DMS153 (cell line): ENCODE measurements at places on chromosomes 11 and 22.
A peak's percentile ranks its signal among the peaks of the same experiment; 100 is the strongest.

GRCh38 chr11:26597899-26598298 is 25.8 kb upstream of the MUC15 start:
- no peak for DNase-seq

- peak; percentile 45 for DNase-seq
These were observed 673 bp downstream of the CDON start for GRCh38 chr11:126061707-126062678.

DNA sequence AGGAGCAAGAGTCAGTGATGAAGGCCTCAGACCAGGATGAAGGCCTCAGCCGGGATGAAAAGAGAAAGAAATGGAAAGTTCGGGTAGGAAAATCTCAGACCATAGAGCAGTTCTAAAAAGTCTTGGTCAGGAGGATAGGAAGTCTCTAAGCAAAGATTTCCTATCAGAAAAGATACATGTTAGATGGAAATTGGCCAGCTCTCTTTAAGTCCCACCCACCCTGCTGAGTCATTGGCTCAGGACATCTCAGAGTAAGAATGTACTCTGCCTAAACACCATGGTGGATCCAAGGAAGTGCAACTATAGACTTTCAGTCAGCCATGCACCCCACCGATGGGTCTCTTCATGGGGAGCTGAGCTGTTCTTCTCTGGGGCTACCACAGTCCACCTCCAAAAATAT is 4.4 kb downstream of the OR8B3 start:
- DNase-seq, result no peak

GRCh38 chr11:124760806-124761205 is 1.3 kb downstream of the ESAM start:
- DNase-seq, result no peak

DNA sequence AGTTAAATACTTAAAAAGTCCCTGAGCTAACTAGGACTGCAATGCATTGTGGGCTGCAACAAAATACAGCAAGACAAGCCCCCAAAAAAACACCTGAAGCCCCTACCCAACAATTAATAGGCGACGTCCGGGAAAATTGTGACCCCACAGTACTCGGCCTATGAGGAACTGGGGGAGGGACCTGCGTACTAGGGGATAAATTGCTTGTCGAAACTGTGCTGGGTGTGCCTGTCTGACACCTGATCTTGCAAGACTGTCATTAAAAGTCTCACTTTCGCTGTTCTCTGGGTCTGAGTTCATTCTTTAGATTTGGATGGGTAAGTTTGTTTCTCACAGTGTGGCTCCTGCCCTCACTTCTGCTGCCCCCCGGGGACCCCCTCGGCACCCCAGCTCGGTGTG is 15.2 kb downstream of the TANGO2 start:
- DNase-seq, result no peak

GRCh38 chr22:42091455-42091782 is 847 bp upstream of the NDUFA6 start:
- no peak for DNase-seq

DNA sequence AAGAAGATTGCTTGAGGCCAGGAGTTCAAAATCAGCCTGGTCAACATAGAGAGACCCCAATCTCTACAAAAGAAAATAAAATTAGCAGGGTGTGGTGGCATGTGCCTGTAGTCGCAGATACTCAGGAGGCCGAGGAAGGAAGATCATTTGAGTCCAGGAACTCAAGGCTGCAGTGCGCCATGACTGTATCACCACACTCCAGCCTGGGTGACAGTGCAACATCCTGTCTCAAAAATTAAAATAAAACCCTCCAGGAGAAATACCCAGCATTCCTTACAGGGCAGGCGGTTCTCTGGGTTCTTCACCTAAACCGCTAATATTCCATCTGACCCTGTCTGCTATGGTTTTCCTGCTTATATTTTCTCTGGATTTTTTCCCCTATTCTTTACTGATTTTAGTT is 13.5 kb downstream of the TCF20 start:
- DNase-seq, result no peak

- DNase-seq, result no peak
These were observed 10.7 kb downstream of the STIM1 start for GRCh38 chr11:3866206-3866605.

DNA sequence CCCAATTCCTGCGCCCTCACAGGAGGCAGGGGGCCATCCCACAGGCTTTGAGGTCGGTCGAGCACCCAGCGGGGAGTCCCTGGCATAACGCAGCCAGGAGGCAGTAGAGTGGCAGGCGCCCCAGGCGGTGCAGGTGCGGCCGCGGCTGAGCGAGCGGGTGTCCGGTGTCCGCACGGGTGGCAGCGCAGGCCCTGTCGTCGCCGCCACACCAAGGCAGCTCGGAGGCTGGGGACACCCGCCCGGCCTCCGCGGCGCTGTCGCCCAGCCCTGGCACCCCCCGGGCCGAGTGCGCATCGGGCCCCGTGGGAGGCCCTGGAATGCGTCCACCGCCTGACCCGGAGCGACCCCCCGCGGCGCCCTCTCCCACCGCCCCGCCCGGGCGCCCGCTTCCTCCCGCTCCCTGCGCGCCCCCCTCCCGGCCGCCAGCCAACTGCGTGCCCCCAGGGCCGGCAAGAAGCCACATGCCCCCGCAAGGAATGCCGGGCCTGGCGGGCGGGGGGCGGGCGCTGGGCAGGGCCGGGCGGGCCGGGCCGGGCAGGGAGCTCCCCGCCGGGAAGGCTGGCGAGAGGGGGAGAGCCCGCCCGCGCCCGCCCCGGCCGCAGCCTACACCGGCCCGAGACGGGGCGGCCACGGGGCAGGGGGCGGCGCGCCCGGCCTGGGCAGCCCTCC is 33.9 kb downstream of the PRDM11 start:
- peak; percentile 50 for DNase-seq

DNA sequence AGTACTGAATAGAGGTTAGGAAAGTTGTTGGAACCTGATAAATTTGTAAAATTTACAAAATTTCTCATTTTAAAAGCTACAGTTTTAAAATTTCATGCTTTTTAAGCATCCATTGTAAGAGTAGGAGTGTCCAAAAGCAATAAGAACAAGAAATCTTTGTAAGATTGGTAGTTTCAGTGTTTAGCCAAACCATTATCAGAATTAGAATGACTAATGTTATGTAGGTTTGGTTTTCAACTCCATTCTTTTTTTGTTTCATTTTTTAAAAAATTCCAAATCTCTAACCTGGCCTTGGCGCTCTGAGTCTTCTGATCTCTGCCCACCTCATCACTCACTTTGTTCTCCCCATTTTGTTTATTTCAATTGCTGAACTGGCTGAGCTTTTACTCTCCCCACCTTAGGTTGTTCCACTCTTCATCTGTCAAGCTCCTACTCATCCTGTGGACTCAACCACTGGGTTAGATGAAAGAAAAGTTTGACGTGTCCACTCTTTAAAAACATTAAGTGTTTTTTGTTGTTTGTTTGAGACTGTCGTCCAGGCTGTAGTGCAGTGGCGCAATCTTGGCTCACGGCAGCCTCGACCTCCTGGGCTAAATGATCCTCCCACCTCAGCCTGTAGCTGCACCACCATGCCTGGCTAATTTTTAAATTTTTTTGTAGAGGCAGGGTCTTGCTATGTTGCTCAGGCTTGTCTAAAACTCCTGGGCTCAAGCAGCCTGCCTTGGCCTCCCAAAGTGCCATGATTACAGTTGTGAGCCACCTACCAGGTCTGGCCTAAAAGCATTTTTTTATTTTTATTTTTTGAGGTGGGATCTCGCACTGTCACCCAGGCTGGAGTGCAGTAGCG is 14.0 kb downstream of the EP300 start:
- DNase-seq, result no peak

- no peak for DNase-seq
These were observed 55.0 kb upstream of the PHOX2A start for GRCh38 chr11:72298931-72299330.

DNA sequence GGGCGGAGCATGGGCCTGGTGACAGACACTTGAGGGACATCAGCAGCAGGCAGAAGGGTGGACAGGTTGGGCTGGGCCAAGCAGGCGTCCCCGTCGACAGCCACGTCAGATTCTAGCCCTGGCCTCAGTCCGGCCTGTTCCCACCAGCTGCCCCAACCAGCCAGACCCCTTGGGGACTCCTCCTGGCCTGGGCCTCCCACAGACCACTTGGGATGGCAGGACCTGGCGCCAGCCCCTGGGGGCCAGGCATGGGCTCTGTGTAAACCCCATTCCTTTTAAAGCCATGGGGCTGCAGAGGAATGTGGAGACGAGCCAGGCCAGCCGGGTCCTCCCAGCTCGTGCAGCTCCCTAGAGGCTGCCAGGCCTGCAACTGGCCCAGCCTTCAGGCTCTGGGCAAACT is 4.7 kb upstream of the SUSD2 start:
- no peak for DNase-seq

DNA sequence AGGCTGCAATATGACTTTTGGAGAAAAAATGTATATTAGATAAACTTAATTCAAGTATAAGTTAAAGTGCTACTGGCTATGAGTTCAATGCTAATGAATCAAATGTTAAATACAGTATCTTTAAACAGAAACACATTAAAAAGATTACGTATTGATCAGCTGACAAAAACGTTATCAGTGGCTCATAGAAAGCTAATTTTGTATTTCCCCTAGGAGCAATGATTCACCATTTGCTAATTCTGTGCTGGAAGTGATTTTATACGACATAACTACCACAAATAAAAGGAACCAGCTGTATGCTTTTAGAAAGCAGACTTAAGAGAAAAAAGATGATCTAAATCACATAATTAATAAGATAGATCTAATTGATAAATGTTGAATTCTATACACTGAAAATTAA is 43.6 kb downstream of the MRE11 start:
- DNase-seq, result no peak

- DNase-seq, result no peak
These were observed 28.8 kb downstream of the ACER3 start for GRCh38 chr11:76889411-76889975.

- peak; percentile 74 for DNase-seq
These were observed 22.8 kb downstream of the LARGE1 start for GRCh38 chr22:33897448-33897835.
